GM12878 (cell line): ENCODE measurements at places on chromosomes 4 and X. TPM values are rescaled to one million over a fixed set of nuclear protein-coding genes. Genes with fewer than 3 reads are reported as not detected.

The RAI2 gene
- not detected in 2 replicates for total RNA-seq

DNA sequence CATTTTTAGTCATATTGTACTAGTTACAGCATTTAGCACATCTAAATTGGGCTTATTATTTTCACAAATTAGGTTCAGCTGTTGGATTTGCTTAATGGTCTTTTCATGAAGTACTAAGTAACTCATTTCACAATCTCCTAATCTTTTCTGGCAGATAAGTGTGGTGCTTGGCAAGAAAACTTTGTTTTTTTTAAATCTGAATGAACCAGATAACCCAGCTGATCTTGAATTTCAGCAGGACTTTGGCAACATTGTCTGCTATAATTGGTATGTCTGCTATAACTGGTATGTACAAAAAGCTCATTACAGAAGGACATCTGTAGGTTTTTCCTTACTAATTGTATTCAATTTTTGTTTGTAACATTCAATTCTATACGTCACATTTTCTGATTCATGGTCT, 22.7 kb downstream of the WDR19 start:
- DNase-seq: no peak

DNA sequence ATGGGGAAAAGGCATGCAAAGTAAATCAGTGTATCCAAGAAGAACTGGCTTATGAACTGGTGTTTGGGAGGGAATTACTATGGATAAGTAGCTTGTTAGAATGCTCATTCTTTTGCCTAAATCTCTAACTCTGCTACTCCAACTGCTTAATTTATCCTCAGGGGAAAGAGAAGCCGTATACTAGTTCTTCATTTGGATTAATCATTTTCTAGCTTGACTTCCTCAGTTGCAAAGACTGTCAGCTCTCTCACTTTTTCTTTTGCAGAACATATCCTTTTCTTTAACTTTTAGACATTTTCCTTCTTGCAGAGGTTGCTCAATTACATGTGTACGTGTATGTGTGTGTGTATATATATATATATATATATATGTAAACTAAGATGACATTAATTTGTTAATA, 21.9 kb downstream of the GPRIN3 start:
- DNase-seq: no peak

GRCh38 chrX:152635941-152636340, 1.8 kb upstream of the GABRQ start:
- DNase-seq: no peak

DNA sequence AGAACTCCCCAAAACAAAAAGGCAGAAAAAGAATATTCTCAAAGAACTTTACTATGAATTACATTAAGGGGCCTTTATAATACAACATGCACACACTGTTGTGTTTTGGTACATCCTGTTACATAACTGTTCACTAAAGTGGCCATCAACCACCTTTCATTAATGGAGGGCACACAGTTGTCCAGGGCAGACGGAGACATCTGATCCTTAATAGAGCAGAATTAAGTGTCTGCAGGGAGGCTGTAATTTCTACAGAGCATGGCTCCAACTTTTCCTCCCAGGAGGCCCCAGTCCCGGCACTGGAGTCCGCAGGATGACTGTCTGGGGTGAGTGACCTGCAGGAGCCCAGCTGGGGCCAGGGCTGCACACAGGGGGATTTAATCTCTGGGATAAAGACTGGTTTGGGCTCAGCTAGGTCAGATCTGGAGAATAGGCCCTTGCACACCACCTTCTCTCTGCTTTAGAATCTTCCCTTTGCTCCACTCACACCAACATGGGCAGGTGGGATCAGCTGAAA, 233.4 kb downstream of the MAML3 start:
- no peak for DNase-seq
